Fibroblast of mammary gland (primary cell): ENCODE measurements at places on chromosomes 7 and 10.

DNA sequence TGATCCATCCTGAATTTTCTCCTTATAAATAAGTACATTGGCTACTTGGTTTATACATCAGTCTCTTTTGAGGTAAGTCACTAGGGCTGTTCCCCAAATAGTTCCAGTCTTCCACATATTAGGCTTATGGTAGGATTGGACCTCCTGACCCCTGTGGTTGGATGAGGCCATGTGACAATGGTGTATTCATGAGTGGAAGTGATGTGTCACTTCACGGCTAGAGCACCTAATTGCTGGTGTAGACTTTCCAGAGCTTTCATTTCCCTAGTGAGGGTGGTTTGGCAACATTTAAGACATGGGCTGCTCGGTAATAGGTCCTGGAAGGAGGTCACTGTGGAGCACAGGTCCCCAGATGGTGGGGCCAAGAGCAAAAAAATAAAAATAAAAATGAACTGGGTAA lies 141.2 kb upstream of the ABCB5 start:
- no peak for DNase-seq

- DNase-seq: no peak
Measured at GRCh38 chr10:33547976-33548375, 213.5 kb upstream of the NRP1 start.

- peak; percentile 84 for DNase-seq
Measured at GRCh38 chr7:131107337-131108211, 220.1 kb upstream of the MKLN1 start.

GRCh38 chr7:41915871-41916270 lies 213.0 kb upstream of the INHBA start:
- peak; percentile 30 for DNase-seq

DNA sequence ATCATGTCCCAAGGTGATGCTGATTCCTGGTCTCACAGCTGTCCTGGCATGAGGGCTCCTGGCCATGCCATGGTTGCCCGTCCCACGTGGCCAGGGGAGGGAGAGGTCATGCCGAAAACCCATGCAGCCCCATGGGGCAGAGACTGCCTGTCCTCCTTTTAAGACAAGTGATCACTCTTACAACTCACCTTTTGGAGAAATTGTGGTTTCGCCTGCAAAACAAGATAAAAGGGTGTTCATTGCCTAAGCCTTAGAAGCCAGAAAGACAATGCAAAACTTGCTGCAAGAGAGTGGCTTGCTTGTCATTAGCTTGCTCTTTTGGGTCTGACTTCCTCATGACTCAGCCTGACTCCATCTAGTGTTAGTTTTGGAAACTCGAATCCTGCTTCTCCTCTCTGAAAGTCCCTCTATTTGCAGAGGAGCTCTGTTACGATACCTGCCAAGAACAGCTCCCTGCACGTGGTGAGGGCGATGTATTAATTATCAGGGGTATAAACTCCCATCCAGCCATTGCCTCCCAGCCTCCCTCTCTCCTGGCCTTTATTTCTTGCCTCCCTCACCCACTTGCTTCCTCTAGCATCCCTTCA lies 26.7 kb downstream of the TMEM273 start:
- DNase-seq: peak; percentile 75

DNA sequence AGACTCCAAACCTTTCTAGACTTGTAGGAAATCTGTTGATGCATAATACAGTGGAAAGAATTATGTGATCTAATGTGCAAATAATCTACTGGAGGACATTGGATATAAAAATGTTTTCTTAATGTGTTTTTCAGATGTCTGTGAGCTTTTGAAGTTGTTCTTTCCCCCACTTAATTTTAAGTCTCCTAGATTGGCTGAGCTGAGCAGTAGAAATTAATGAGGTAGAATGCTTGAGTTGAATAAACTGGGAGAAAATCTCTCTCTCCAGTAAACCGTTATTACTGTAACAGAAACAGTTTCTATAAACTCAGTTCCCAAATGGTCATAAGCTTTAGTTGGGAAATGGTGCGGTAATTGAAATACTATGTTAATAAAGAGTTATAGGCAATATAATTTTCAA lies 15.7 kb downstream of the CSGALNACT2 start:
- DNase-seq: no peak

- no peak for DNase-seq
Measured at GRCh38 chr10:105759669-105760068, 1118.6 kb downstream of the SORCS3 start.

DNA sequence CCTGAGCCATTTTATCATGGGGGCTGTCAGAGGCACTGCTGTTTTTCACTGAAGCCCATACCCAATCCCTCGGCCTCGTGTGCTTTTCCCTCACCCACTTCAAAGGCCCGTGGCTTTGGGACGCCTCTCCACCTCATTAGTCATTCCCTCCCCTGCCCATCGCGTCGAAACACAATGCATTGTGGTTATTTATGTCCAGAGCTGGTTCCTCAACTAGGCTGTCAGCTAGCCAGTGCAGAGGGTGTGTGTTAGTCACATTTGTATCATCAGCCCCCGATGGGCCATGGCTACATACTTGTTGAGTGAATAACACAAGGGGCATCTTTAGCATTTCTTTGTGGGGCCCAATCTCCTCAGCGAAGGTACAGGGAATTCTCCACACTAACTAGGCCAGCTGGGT lies 3.8 kb upstream of the CRCP start:
- DNase-seq: peak; percentile 97

GRCh38 chr10:132449811-132450181 lies 52.8 kb downstream of the PWWP2B start:
- no peak for DNase-seq

GRCh38 chr7:80540836-80541235 lies 29.0 kb upstream of the GNAT3 start:
- no peak for DNase-seq

GRCh38 chr7:30594048-30594539 lies 584 bp upstream of the GARS1 start:
- DNase-seq: peak; percentile 36

DNA sequence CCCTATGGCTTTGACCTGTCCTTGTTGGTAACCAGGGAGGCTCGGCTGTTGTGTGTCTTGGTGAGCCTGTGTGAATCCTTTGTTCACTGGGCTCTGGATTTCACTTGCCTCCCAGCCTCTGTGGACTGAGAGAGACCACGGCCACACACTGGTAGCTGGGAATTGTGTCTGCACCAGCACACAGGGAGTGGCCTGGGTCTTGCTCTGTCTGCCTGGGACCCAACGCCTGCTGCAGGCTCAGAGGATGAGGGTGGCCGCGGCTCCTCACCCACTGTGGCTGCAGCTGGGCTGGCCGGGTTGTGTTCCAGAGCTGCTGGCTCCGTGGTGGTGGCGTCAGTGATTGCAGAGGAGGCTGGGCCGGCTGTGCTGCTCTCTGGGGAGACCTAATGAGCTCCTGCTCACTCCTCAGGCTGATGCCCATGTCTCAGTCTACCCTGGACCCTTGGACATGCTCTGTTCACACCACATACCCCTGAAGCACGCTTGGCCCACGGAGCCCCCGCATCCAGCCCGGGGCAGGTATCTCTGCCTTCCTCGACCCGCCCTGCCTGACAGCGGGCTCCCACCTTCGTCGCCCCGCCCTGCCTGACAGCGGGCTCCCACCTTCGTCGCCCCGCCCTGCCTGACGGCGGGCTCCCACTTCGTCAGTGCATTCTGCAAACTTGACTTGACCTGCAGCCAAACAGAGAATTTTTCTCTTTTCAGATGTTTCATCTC lies 328.5 kb downstream of the ADARB2 start:
- DNase-seq: no peak

DNA sequence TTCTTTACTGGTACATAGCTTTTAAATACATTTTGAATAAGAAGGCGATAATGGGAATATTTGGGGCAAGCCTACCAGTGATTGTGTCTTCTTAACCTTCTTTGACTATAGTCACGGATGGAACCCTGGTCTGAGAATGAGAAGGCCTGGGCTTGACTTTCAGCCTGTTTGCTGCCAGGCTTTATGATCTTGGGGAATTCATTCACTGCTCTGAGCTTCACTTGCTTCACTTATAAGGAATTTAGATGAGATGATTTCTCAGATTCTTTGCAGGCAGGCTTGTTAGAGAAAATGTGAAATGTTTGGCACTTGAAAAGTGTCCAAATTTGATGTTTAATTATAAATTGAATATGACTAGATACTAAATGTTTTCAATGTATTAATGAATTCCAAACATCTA lies 42.5 kb downstream of the NUP205 start:
- no peak for DNase-seq

DNA sequence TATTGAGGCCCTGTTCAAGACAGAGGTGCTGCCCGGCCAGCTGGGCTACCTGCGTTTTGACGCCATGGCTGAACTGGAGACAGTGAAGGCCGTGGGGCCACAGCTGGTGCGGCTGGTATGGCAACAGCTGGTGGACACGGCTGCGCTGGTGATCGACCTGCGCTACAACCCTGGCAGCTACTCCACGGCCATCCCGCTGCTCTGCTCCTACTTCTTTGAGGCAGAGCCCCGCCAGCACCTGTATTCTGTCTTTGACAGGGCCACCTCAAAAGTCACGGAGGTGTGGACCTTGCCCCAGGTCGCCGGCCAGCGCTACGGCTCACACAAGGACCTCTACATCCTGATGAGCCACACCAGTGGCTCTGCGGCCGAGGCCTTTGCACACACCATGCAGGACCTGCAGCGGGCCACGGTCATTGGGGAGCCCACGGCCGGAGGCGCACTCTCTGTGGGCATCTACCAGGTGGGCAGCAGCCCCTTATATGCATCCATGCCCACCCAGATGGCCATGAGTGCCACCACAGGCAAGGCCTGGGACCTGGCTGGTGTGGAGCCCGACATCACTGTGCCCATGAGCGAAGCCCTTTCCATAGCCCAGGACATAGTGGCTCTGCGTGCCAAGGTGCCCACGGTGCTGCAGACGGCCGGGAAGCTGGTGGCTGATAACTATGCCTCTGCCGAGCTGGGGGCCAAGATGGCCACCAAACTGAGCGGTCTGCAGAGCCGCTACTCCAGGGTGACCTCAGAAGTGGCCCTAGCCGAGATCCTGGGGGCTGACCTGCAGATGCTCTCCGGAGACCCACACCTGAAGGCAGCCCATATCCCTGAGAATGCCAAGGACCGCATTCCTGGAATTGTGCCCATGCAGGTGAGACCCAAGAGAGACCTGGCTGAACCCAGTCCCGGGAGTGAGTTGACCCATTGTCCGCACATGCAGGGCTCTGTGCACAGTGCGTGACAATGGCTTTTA lies 2.8 kb downstream of the RBP3 start:
- DNase-seq: no peak

GRCh38 chr7:44762726-44763522 lies 14.3 kb downstream of the ZMIZ2 start:
- DNase-seq: no peak

GRCh38 chr7:38066391-38066790 lies 111.7 kb upstream of the STARD3NL start:
- DNase-seq: no peak

GRCh38 chr10:12349629-12350166 lies 351 bp downstream of the CAMK1D start:
- no peak for DNase-seq

- no peak for DNase-seq
Measured at GRCh38 chr10:100598166-100598565, 62.4 kb downstream of the HIF1AN start.

GRCh38 chr7:105808703-105809590 lies 67.5 kb downstream of the ATXN7L1 start:
- DNase-seq: peak; percentile 85

DNA sequence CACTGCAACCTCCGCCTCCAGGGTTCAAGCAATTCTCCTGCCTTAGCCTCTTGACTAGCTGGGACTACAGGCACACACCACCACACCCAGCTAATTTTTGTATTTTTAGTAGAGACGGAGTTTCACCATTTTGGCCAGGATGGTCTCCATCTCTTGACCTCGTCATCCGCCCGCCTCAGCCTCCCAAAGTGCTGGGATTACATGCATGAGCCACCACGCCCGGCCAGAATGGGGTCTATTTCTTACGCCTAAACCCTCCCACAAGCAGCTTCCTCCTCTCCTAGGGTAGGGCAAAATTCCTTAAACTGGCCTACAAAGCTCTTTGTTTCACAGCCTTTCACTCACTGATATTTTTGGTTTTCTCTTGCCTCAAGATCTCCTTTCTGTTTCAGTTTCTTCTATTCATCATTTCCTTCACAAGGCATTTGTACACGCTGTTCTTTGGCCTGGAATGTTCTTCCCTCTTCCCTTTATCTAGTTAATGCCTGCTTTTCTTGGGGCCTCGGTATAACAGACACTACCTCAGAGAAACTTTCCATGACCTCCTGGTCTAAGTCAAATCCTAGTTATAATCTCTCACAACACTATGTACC lies 6.7 kb downstream of the CPEB3 start:
- no peak for DNase-seq

DNA sequence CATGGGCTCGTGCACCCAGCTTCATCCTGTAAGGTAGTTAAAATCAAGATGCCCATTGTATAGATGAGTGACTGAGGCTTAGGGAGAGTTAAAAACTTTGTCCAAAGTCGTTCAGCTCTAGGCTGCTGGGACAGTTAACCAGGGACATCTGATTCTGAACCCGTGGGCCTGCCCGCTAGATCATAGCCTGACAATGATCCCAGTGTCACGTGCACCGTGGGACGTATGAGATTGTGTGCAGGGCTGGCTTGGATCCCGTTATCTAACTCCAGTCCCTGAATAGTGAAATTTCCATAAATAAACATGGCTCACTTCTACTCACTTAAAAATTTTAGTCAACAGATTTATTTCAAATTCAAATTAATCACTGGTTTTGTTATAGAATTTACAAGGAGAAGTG lies 24.9 kb downstream of the C10orf120 start:
- DNase-seq: no peak

DNA sequence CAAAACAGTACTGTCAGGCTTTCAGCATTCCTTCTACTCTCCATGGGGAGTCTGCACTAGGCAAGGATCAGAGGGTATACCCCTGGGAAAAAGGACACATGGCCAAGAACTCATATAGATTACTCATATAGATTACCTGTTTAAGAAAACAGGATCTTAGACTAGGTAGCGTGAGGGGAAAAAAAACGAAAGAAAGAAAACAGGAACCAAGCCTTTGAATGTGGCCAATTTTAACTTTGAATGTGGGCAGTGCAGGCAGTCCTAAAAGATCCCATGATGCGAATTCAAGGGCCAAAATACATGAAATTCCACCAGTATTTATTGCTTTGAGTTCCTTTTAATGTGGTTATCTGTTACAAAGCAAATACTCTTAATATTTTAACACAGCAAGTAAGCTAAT lies 108.6 kb upstream of the TAC1 start:
- DNase-seq: no peak

GRCh38 chr7:44911911-44912310 lies 26.6 kb upstream of the PURB start:
- DNase-seq: no peak

GRCh38 chr10:111187096-111187495 lies 110.3 kb downstream of the ADRA2A start:
- DNase-seq: no peak

DNA sequence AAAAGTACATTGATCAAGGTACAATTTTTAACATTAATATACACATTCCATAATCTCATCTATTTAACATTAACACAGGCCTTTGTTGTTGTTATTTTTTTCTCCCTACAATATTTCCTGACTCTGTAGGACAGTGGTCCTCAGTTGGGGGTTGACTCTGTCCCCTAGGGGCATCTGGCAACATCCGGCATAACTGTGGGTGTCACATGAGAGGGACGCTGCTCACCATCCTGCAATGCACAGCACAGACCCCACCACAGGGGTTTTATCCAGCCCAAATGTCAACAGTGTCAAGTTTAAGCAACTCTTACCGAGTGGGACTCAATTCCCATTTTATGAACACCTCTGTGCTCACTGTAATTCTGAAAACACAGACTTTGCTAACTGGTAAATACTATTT lies 8.8 kb downstream of the IDI1 start:
- DNase-seq: no peak

GRCh38 chr10:102195296-102195870 lies 30.7 kb upstream of the ELOVL3 start:
- peak; percentile 51 for DNase-seq

GRCh38 chr10:35722636-35723035 lies 80.5 kb upstream of the FZD8 start:
- DNase-seq: no peak
